ENCODE measurements at places on chromosomes 3 and 15. TPM values are rescaled to one million over a fixed set of nuclear protein-coding genes. Genes with fewer than 3 reads are reported as not detected.

DNA sequence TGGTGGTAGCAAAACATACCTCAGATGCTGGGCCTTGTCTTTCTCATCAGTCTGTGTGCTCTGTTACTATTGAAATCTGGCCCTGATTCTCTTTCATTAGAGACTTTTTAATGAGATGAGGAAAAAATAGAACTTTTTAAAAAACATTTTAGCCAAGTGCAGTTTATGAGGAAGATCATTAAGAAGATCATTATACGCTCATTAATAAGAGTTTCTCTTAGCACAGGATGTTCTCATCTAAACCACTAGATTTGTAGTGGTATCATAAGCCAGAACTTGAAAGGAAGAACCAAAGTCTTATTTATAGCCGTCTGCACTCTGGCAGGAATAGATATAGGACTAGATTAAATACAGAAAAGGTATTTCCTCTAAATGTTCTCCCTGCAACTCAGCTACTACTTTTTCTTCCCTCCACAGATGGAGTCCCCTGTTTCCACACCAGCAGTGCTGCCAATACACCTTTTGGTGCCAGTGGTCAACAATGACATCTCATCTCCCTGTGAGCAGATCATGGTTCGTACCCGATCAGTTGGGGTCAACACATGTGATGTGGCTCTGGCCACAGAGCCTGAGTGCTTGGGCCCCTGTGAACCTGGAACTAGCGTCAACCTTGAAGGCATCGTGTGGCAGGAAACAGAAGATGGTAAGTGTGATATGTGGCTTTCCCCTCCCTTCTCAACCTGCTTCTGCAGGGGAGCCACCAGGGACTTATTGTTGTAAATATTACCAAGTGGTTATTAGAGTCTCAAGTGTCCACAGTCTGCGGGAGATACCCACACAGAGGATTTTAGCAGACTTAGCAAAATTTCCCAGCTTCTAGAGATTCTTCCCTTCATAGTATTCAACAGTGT, 152.8 kb downstream of the RBPMS2 start:
- DNase-seq: no peak

GRCh38 chr3:76998555-76998954, 41.3 kb upstream of the ROBO2 start:
- no peak for DNase-seq

- peak; percentile 19 for DNase-seq
These were observed 27.8 kb upstream of the ITPKA start for GRCh38 chr15:41465822-41466421.

DNA sequence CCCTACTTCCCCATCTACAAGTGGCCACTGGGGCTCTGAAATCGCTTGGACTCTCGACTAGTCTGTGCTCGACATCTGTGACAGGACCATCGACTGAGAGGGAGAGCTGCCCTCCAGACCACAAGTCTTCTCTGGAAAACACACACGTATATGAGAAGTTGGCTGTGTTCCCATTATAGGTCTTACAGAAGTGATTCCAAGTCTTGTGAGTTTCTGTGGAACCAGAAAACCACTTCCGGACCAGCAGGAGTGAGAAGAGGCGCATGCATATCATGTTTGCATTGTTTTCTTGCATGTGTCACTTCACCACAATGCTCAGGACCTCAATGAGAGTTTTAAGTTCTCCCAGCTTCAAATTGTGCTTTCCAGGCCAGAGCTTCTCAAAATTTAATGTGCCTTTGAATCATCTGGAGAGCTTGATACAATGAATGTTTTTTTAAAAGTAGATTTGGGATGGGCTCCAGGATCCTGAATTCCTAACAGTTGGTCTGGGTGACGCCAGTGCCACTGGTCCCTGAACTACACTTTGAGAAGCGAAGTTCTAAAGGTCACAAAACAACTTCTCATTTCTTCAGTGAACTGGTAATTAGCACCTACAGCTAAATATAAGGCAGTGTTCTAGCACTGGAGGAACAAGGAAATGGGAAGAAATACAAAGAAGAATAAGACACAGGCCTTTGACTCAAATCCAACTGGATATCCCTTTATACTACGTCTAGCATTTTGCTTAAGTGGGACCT, 15.7 kb downstream of the LIPC start:
- no peak for DNase-seq

Gene TBCCD1
- total RNA-seq: 7.8 TPM

- peak; percentile 28 for DNase-seq
These were observed 60.5 kb downstream of the GLDN start for GRCh38 chr15:51401872-51402517.

Gene CSTA
- 0.76 TPM for total RNA-seq

GRCh38 chr3:150725548-150725947, 21.8 kb upstream of the ERICH6 start:
- DNase-seq: no peak

DNA sequence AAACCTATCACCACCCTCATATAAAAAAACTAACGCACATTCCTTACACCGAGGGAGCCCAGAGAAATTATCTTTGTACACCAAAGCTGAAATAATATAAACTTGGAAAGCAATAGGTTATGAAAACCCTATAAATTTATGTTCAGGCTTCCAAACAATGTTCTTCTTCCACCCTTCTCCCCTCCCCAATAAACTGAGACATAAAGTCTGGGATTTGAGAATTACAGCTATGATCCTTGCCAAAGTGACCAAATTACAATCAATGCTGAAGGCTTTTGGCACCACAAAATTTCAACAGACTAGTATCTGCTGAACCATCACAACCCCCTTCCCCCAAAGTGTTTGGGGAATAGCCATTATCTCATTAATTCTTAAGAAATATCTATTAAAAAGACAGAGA, 237.8 kb downstream of the FMN1 start:
- DNase-seq: no peak

DNA sequence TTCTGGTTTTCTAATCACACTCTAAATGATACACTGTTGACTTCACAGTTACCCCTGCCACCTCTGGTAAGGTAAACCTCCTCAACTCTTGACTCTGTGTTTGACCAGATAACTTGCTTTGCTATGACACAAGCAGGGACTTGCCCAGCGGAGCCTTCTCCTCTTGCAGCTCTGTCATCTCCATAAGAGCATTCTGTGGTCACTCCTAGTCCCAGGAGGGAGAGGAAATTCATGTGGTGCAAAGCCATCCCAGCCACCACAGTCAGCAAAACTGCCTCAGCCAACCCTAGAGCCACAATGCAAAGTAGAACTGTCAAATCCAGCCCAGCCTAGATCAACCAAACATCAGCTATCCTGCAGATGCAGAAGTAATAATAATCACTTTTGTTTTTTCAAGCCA, 144.7 kb upstream of the GADL1 start:
- DNase-seq: no peak

Gene EIF4G1
- total RNA-seq: 540 TPM

Gene MED12L
- total RNA-seq: 0.29 TPM

- DNase-seq: no peak
These were observed 309.8 kb upstream of the DCBLD2 start for GRCh38 chr3:99211309-99211708.

DNA sequence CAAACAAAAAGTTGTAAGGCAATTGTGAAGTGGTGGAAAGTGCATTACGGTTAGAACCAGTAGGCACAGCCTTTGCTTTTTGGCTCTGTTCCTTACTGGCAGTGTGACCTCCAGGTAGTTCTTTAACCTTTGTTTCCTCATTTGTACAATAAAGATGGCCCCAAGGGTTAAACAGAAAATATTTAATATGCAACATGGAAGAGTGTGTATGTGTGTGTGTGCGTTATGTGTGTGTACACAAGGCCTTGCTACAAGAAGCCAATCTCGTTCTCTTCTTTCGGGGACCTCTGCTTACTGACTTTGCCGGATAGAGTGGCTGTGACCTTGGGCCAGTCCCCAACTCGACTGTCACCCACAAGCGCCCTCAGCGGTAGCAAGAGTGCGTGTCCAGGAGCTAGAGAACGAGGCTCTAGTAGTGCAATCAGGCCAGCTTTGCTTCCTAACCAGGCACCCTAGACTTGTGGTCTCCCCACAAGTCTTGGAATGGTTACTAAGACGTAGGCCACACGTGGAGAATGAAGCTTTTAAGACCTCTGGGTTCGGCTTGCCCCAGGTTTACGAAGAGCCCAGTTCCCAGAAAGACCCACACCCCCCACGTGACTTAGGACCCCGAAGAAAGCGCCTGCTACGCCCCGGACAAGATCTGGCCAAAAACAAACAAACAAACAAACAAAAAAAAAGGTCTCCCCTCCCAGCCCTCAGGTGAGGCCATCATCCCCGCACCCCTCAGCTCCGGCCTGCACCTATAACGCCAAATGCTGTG, 593 bp downstream of the CIAO2A start:
- DNase-seq: peak; percentile 38

DNA sequence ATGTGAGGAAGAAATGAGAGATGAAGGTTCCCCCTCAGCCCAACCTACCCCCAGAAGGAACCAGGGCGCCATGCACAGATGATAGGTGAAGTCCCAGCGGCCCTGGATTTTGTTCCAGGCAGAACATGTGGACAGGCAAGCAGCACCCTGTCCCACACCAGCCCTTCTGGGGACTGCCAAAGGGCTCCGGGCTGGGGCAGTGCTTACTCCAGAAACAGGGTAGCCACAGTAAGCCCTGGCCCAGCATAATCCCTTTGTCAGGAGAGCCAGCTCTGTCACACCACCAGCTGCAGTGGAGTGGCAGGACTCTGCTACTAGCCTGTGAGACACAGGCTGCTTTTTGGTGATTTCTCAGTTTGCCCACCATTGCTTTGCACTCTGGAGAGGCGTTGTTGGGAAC, 6.3 kb downstream of the FBXL22 start:
- DNase-seq: no peak

- no peak for DNase-seq
These were observed 12.2 kb upstream of the TM2D3 start for GRCh38 chr15:101664303-101664913.

GRCh38 chr15:38005953-38006808, 71.7 kb downstream of the TMCO5A start:
- DNase-seq: no peak

DNA sequence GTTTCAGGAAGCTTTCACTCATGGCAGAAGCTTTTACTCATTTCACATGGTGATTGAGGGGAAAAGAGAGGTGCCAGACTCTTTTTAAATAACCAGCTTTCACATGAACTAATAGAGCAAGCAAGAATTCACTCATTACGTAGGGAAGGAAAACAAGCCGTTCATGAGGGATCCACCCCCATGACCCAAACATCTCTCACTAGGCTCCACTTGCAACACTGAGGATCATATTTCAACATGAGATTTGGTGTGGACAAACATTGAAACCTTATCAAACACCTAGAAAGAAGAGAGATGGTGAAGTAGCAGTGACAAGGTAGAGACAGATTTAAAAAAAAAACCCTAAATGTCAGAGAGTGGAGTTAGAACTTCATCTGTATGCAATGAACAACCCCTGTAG, 408.6 kb upstream of the PDZRN3 start:
- no peak for DNase-seq

- peak; percentile 67 for DNase-seq
These were observed 398.9 kb upstream of the THBS1 start for GRCh38 chr15:39181940-39182339.

GRCh38 chr3:161550491-161551195, 54.0 kb downstream of the OTOL1 start:
- DNase-seq: no peak

- no peak for DNase-seq
These were observed 3.0 kb upstream of the IFT57 start for GRCh38 chr3:108225221-108225620.

Gene HDGFL3
- total RNA-seq: 54.6 TPM

Data from HFFc6 (cell line).